ENCODE measurements at places on chromosomes 7 and 10.

- no peak for DNase-seq
Observed at GRCh38 chr10:5467634-5468255, 31.6 kb downstream of the CALML5 start.

- DNase-seq, result peak; percentile 55
Observed at GRCh38 chr7:69399401-69399800, 198.9 kb upstream of the AUTS2 start.

DNA sequence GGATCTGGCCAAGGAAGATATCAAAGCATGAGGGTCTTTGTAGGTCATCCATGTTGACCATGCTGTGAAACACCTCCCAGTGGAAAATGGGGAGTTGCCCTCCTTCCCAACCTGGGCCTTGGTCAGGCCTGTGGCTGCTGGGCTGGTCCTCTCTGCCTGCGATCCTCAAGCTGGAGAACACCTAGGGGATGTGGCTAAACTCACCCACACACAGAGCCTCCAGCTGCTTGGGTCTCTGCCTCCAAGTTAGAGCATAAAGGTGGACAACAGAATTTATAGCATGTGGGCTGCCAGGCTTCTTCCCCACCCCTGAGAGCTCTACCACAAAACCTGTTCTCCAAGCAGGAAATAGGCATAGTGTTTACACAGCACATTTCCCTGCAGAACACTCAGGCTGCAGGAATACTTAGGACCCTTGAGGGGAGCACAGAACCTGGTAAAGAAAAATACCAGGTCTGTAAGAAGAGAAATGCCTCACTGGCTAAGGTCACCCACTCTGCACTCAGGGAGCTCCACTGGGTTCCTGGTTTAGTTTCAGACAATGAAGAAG lies at the start of gene SFTPA2:
TSS of gene SFTPA2 (minus strand) at position 248 of the 550 bp plus-strand sequence. CDS start 924 bp downstream, outside the sequence.
- no peak for DNase-seq

DNA sequence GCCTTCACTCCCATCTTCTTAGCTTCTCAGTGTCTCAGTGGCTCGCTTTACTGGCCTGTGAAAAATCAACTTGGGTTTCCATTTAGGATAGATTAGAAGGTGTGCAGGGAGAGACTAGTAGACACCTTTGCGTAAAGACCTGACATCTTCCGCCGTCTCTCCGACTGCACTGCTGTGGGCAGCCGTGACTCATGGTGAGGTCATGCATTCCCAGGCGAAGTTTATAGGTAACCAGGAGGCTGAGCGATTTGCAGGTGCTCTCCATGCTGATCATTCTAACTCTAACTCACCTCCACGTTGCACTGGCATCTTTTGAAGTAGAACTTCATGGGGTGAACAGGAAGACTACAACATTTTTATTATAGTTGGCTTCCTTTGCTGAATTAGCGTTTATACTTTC lies 68.0 kb upstream of the ZNF438 start:
- DNase-seq, result no peak

- DNase-seq, result no peak
Observed at GRCh38 chr7:141792526-141792925, 2.5 kb downstream of the TAS2R5 start.

DNA sequence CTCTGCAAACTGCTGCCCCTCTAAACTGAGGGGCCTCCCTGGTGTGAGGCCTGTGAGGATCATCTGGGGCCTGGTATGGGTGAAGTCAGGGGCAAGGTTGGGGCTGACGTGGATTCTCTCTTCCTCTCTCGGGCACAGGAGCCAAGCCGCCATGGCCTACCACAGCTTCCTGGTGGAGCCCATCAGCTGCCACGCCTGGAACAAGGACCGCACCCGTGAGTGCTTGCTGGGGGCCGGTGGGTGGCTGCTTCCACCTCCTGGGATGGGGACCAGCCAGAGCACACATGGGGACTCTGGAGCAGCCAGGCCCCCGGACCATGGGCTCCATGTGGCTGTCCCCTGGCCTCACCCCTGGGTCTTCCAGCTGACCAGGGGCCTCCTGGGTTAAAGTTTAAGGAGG lies 11.0 kb downstream of the ARPC1B start:
- DNase-seq, result no peak

DNA sequence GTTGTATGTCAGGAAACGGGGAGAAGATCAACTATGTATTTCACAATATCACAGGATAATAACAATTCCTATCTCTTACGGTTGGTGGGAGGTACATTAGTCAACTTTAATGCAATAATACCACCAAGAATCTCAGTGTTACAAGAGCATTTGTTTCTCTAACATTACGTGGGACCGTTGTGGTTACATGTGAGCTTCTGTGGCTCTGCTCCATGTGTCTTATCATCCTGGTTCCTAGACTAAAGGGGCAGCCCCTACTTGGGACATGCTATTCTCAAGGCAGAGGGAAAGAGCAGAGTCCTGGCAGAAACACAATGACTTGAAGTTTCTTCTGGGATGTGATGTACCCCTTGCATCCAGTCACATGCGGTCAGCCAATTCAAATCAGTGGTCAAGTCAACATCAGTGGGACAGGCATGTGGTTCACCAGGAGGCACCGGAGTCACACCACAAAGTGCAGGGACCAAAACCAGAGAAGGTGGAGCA lies 2.5 kb upstream of the ZNF22 start:
- DNase-seq, result no peak

Data from NT2/D1 (cell line).